ENCODE measurements at places on chromosomes 5 and 9. TPM values are rescaled to one million over a fixed set of nuclear protein-coding genes. Genes with fewer than 3 reads are reported as not detected.
A peak's percentile ranks its signal among the peaks of the same experiment; 100 is the strongest.

DNA sequence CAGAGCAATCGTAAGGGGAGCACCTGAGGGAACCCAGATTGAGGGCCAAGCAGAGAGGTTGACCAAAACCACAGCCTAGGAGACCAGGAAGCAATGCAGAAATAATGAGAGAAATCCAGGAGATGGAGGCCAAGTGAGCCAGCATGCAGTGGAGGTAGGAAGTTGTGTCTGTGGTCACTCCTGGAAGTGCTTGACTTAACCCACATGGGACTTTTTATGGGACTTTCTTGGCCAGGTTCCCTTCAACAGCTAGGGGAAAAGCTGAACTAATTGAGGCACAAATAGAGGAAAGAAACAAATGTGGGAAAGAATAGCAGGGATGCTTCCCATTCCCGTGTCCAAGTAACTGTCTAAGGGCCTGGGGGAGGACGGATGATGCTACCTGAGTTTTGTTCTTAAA lies 293.2 kb upstream of the CLINT1 start:
- H3K27ac ChIP-seq, result no peak overlapping the region
- no peaks in the 10 kb centered on the region for H3K4me1 ChIP-seq
- DNase-seq, result no peak
- peaks cover 4% of the 10 kb centered on the region for H3K27me3 ChIP-seq
- no peaks in the 10 kb centered on the region for H3K36me3 ChIP-seq

Gene TMEM171
- total RNA-seq, result not detected

Gene PAEP
- not detected for total RNA-seq

- H3K27me3 ChIP-seq, result no peaks in the 10 kb centered on the region
- peaks cover 18% of the 10 kb centered on the region for H3K4me1 ChIP-seq
- no peak for DNase-seq
- no peak overlapping the region for H3K27ac ChIP-seq
Observed at GRCh38 chr9:37990404-37991015, 78.5 kb downstream of the SHB start.

Gene SLC46A2
- not detected for total RNA-seq

- H3K27ac ChIP-seq, result peak overlapping the region; percentile 99
- H3K4me3 ChIP-seq, result peak overlapping the region; percentile 90
- H3K36me3 ChIP-seq, result peaks cover 23% of the 10 kb centered on the region
- H3K4me1 ChIP-seq, result peaks cover 33% of the 10 kb centered on the region
- H3K27me3 ChIP-seq, result peaks cover 10% of the 10 kb centered on the region
- DNase-seq, result peak; percentile 63
Observed at GRCh38 chr5:178625679-178626483, 969 bp downstream of the CLK4 start.

GRCh38 chr9:12633016-12633765 lies 60.0 kb upstream of the TYRP1 start:
- no peak for DNase-seq
- H3K36me3 ChIP-seq, result no peaks in the 10 kb centered on the region
- no peak overlapping the region for H3K27ac ChIP-seq
- H3K4me1 ChIP-seq, result no peaks in the 10 kb centered on the region

- no peak overlapping the region for H3K4me3 ChIP-seq
- peaks cover 11% of the 10 kb centered on the region for H3K27me3 ChIP-seq
- peaks cover 19% of the 10 kb centered on the region for H3K4me1 ChIP-seq
- DNase-seq, result no peak
- no peak overlapping the region for H3K27ac ChIP-seq
Observed at GRCh38 chr9:105855987-105856386, 161.6 kb downstream of the TMEM38B start.
